ENCODE measurements at places on chromosomes 7 and 10.

GRCh38 chr10:59891349-59891748 is 15.0 kb downstream of the CCDC6 start:
- peak; percentile 52 for DNase-seq

GRCh38 chr10:80524190-80524909 is 13.4 kb upstream of the SH2D4B start:
- no peak for DNase-seq

- peak; percentile 21 for DNase-seq
Observed at GRCh38 chr7:99733448-99733847, 1.5 kb downstream of the CYP3A7 start.

GRCh38 chr10:5355594-5356301 is 9.0 kb upstream of the UCN3 start:
- DNase-seq, result no peak

GRCh38 chr10:128314686-128315085 is 188.5 kb upstream of the MKI67 start:
- DNase-seq, result no peak

DNA sequence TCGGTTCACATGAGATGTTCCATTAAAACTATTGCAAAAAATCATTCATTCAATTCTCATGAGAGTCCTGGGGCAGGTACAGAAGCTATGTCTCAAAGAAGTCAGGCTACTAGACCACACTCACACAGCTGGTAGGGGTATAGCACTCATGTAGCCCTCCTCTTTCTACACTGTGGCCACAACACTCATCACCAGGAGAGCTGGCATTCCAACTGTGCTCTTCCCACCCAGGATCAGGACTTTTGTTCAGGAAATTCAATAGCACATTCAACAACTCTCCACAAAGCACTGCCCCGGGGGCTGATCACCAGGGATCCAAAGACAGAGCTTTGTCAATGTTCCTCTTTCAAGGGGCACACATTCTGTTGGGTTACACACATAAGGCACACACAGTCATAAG is 31.0 kb upstream of the C10orf90 start:
- no peak for DNase-seq

GRCh38 chr10:131960631-131961046 is 21.1 kb downstream of the BNIP3 start:
- no peak for DNase-seq

DNA sequence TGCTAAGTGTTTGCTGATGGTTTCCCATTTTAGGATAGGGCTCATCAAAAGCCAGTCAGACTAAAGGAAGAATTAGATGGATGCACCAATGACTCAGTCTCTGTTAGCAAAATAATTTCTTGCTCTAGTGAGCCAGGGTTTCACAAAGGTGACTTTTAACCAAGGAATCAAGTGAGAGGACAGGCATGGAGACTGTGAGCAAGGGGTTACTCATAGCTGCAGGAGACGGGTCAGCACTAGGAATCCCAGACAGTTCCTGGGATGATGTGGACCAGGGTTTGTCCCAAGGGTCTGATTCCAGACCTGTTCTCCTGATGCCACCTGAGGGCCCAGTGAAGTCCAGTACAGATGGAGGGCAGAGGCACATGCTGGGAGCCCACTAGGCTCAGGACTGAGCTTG is 138.1 kb downstream of the NOC3L start:
- no peak for DNase-seq

- peak; percentile 12 for DNase-seq
Observed at GRCh38 chr10:76086761-76087639, 655.6 kb downstream of the LRMDA start.

DNA sequence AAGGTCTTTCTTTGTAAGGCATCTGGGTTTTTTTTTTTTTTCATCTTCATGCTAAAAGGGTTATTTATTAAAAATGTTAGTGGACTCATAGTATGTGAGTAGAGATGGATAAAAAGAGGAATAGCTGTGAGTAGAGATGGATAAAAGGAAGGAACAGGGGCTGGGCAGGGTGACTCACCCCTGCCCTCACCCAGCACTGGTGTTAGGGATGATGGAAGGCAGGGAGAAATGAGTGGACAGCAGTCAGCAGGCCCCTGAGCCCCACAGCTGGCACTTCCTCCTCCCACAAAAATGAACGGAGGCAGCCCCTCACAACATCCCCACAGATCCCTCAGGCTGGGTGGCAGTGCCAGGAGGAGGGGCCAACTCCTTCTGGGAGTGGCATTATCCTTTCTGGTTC is 39.3 kb downstream of the ANTXRL start:
- no peak for DNase-seq

DNA sequence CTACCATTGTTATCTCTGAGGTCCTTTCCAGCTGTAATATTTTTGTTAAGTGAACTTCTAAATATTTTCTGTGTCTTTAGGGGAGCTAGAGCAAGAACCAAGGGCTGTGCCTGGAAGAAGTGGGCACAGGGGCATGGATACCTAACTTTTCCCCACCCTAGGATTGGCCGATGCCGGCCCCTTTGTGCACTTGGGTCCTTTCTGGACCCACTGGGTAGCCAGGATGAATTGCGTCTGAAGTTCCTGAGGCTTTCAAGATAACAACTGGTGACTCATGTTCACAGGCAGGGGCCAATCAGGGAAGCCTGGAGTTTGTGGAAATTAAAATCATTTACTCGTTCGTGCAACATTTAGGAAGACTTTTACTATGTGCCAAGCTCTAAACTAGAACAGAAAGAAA is 758 bp downstream of the DPCD start:
- DNase-seq, result no peak

GRCh38 chr7:85320699-85321476 is 134.0 kb upstream of the SEMA3D start:
- no peak for DNase-seq

GRCh38 chr10:28072573-28072972 is 73.7 kb upstream of the ODAD2 start:
- no peak for DNase-seq

GRCh38 chr10:116817178-116817577 is 32.1 kb upstream of the ENO4 start:
- DNase-seq, result no peak

Measured in GM12865 (cell line).